ENCODE measurements at places on chromosomes 16 and 17. TPM values are rescaled to one million over a fixed set of nuclear protein-coding genes. Genes with fewer than 3 reads are reported as not detected.

DNA sequence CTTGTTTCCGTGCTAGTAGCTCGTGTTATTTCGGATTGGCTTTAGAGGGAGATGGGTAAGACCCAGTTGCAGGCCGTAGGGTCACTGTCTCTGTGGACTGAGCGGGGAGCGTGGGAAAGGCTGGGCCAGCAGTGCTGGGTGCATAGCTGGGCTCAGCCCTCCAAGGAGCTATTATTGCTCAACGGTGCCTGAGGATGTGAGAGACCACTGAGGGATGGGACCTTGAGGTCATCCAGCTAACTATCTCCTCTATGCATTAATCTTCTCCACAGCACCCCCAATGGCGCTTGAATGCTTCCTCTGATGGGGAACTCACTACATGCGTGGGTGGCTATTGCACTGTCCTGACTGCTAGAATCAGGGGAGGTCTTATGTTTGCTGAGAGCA, 126.1 kb upstream of the FOXF1 start:
- no peak for DNase-seq
- H3K36me3 ChIP-seq = no peaks in the 10 kb centered on the region
- no peak overlapping the region for H3K4me3 ChIP-seq

DNA sequence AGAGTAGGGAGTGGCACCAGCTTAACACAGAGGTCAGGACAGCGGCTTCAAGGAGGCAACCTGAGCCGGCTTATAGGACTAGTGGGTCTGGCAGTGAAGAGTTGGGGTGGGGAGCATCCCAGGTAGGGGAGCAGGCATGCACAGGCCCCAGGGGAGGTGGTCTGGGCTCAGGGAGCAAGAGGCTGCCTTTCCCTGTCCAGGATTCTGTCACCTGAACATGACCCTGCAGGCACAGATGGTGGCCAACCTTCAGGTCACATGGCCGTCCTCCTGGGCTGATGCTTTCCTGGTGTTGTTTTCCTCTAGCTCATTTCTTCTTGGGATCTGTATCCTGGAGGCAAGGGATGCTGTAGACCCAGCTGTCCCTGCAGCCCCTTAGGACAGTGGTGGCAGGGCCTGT, 3.5 kb upstream of the MYO15A start:
- H3K36me3 ChIP-seq = peaks cover 2% of the 10 kb centered on the region
- H3K27ac ChIP-seq = no peak overlapping the region
- H3K4me3 ChIP-seq = no peak overlapping the region

DNA sequence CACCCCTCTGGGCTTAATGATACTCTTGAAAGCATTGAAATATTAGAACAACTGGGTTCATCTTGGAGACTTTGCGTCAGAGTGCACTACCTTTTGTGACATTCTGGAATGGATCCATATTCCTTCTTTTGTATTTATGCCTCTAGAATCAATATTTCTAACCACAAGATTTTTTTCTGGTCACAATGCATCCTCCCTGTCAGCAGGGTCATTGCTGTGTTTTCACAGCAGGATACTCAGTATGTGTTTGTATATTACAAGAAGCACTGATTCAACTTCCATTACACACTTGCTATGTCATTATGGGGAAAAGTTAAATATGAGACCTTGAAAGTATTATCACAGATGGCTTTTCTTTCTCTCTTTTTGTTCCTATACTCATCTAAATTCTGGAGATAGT, 370.0 kb downstream of the HS3ST3B1 start:
- H3K4me3 ChIP-seq = no peak overlapping the region
- no peaks in the 10 kb centered on the region for H3K4me1 ChIP-seq
- H3K27me3 ChIP-seq = peaks cover 5% of the 10 kb centered on the region
- no peaks in the 10 kb centered on the region for H3K36me3 ChIP-seq

HEATR9 gene
- not detected for total RNA-seq

FOXO3B gene
- total RNA-seq = 4.4 TPM

Measured in activated CD4-positive, alpha-beta T cell treated with anti-CD3 and anti-CD28 coated beads for 36 hours (primary cell).